H9 (cell line): ENCODE measurements at places on chromosomes 5 and 9. TPM values are rescaled to one million over a fixed set of nuclear protein-coding genes. Genes with fewer than 3 reads are reported as not detected.

Gene PCYOX1L
- total RNA-seq: 15.3 and 16.5 TPM in 2 replicates

Gene OR13C9
- total RNA-seq: not detected in 2 replicates

DNA sequence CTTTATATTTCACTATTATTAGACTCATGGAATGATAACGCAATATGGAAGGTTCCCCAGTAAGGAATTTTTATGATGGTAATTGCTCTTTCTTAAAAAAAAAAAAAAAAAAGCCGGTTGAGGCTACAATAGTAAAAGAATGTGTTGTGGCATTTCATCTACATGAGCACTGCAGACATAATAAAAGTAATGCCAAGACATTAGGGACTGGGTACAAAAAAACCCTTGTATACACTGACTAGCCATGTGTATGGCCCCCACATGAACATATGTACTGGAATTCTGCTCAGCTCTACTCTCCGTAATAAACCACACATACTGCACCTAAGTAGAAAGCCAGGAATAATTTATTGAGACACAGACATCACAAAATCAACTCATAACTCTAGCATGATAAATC, 218.4 kb downstream of the ADAMTS6 start:
- DNase-seq: no peak

- no peak for DNase-seq
These were observed 577.4 kb downstream of the ACTL7B start for GRCh38 chr9:108278341-108278740.

DNA sequence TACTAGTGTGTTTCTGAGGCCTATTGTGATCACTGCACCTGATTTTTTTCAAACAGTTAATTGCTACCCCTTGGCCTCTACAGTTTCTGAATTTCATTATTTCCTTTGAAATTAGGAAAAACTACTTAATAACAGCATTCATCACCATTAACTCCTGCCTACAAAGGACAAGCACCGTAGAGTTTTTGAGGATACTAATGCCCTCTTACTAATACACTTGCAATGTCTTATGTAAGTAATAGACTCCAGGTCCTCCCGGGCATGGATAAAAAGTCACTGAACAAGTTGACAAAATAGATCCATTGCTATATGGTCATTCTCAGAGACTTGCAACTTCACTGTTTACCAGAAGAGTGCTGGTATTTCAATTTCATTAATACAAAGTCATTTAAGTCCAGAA, 1172.5 kb downstream of the CDH12 start:
- DNase-seq: no peak

DNA sequence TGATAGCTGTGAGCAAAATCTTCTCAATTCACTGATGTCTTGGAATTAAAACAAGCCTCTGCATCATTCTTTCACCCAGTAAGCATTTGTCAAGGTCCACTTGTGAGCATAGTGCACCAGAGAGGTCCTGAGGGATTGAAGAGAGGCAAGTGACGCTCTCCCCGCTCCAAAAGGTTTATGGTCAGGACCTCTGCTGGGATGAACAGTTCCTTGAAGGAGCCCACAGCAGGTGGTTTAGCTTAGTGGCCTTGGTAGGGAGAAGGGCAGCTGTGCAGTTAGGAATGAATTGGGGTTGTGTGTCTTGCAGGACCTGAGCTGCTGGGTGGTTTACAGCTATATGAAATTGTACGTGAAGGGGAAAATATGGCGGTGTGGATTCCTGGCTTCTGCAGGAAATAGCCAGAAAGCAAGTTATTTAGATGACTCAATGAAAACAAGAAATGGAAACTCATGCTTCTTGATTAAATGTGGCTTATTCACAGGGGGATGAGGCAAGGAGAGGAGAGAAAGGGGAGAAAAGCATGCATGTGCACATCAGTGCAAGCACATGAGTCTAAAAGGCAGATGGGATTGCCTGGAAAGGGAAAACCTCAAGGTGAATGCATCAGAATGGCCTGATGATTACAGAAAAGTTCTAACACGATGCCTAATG, 42.0 kb downstream of the SUB1 start:
- no peak for DNase-seq

DNA sequence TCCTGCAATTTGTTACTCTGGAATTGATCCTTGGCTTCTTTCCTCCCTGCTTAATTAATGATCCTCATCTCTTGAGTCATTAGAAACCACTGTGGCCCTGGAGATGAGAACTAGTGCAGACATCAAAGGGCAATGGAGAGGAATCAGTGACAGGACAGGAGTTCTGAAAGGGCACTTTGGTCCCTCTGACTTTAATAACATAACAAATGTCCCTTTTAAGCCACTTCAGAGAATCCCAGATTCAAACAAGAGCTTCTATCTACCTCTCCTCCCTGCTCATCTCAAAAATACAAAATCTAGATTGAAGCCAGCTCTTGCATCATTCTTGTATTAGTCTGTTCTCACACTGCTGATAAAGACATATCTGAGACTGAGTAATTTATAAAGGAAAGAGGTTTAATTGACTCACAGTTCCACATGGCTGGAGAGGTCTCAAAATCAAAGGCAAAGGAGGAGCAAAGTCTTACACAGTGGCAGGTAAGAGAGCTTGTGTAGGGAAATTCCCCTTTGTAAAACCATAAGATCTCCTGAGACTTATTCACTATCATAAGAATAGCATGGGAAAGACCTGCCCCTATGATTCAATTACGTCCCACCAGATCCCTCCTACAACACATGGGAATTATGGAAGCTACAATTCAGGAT, 139.1 kb downstream of the PLPPR1 start:
- DNase-seq: no peak

- no peak for DNase-seq
These were observed 18.4 kb upstream of the DENND1A start for GRCh38 chr9:123948286-123948685.

GRCh38 chr9:35861161-35861897, 8.9 kb downstream of the OR13J1 start:
- no peak for DNase-seq

- no peak for DNase-seq
These were observed 364.3 kb upstream of the CDH10 start for GRCh38 chr5:25009063-25009462.

DNA sequence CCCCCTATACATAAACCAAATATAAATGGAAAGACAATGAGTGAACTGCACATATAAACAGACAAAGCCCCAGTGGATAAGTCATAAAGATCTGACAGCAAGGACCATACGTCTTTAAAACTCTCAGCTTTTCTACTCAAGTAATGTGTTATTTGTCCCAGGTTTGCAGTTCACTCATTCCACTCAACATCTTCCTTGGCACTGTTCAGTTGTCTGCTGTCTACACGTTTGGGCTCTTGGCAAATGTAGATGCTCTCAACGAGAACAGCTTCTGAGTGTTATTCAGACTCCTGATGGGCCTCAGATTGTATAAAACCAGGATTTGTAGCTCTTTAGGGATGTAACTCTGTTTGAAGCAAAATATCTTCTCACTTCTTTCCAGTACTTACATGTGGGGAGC, 198.2 kb upstream of the SEMA6A start:
- no peak for DNase-seq
